Activated CD4-positive, alpha-beta memory T cell treated with anti-CD3 and anti-CD28 coated beads for 36 hours (primary cell): ENCODE measurements at places on chromosomes 6 and 20. TPM values are rescaled to one million over a fixed set of nuclear protein-coding genes. Genes with fewer than 3 reads are reported as not detected.

DNA sequence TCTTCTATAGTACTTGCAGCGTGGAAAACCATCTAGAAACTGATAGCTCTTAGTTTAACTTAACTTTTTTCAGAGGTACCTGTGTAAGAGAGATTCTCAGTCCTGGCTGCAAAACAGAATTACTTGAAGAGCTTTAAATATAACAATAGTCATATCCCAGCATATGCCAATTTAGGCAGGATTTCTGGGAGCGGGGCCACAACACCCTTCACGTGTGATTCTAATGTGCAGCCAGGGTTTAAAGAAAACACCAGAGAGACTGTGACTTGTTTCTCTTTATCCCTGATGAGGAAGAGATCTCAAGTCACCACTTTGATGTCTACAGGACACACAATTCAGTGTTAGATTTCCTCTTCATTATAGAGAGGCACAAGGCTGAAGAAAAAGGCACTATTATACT is 103.7 kb downstream of the PDSS2 start:
- H3K36me3 ChIP-seq = no peaks in the 10 kb centered on the region
- H3K27ac ChIP-seq = no peak overlapping the region
- H3K4me1 ChIP-seq = no peaks in the 10 kb centered on the region
- DNase-seq = no peak

OR2J3 gene
- total RNA-seq = not detected

- H3K4me3 ChIP-seq = peak overlapping the region; percentile 96
- H3K36me3 ChIP-seq = peaks cover 72% of the 10 kb centered on the region
- H3K27ac ChIP-seq = peak overlapping the region; percentile 99
- no peak for DNase-seq
Observed at GRCh38 chr20:17963114-17963897, 5.3 kb downstream of the SNX5 start.

DNA sequence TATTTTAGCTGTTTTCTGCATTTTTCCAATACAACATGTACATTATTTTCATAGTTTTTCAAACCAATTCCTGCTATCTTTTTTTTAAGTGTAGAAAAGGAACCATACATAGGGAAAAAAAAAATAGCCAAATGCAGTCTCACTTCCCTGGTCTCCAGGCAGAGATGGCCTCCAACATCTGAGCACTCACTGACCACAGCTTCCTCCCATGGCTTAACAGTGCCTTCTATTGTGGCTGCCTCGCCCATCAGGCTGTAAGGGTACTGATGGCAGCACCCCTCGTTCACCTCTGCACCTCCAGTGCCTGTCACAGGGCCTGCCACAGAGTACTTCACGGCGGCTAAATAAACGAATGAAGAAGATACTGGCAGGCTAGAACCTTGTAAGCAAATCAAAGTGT is 591.1 kb downstream of the PTPRT start:
- H3K36me3 ChIP-seq = no peaks in the 10 kb centered on the region
- no peak for DNase-seq
- H3K27me3 ChIP-seq = no peaks in the 10 kb centered on the region
- H3K4me1 ChIP-seq = no peaks in the 10 kb centered on the region
- H3K4me3 ChIP-seq = no peak overlapping the region
- no peak overlapping the region for H3K27ac ChIP-seq

DNA sequence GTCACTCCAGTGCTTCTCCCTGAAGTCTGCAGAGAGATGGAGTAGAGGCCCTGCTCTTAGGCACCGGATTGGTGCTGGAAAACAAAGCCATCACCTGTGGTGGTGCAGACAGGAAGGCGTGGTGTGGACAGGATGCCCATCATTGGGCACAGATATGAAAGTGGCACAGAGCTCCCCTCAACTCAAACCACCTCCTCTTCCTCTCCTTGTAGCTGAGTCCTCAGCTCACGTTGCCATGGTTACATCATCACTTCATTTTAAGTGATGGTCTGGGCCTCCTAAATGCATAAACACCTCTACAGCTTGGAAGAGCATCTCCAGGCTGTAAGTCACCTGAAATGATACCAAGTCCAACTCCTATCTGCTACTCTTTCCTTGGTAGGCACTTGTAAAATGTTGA is 8.0 kb upstream of the RTF2 start:
- DNase-seq = peak; percentile 56
- H3K4me3 ChIP-seq = no peak overlapping the region
- H3K36me3 ChIP-seq = peaks cover 3% of the 10 kb centered on the region
- peak overlapping the region; percentile 70 for H3K27ac ChIP-seq

DNA sequence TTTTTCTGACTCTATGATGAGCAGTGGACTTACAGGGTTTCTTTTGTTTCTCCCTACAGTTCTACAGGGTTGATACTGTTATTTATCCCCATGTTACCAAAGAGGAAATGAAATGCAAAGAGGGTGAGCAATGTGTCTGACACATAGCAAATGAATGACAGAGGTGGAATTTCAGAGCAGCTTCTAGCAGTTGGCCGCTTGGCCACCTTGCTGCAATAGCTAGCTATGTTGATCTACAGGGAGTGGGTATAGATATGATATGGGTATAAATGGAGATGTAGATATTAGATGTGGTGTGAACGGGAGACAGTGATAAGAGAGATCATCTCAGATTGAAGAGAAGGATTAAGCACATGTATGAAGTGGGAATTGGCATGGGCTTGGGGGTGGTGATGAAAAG is 10.9 kb upstream of the SLC22A3 start:
- H3K4me1 ChIP-seq = no peaks in the 10 kb centered on the region
- DNase-seq = no peak
- H3K36me3 ChIP-seq = no peaks in the 10 kb centered on the region
- no peak overlapping the region for H3K27ac ChIP-seq
- H3K4me3 ChIP-seq = no peak overlapping the region
